ENCODE measurements at places on chromosomes 2 and 18.

DNA sequence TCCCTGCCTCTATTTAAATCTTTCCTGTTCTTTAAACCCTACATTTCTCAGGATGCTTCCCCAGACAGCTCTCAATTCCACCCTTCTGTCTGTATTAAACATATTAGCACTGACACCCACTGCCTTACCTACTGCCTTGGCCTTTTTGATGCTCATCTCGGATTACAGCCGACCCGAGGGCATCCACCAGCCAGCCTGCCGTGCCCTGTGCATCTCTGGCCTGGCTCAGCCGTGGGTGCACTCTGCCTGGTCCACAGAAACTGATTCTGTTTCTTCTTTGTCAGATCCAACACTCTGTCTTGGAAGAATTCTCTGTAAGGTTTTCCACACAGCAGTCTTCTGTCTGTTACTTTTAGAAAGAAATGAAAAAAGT, 27.2 kb downstream of the TANC1 start:
- no peak for DNase-seq

DNA sequence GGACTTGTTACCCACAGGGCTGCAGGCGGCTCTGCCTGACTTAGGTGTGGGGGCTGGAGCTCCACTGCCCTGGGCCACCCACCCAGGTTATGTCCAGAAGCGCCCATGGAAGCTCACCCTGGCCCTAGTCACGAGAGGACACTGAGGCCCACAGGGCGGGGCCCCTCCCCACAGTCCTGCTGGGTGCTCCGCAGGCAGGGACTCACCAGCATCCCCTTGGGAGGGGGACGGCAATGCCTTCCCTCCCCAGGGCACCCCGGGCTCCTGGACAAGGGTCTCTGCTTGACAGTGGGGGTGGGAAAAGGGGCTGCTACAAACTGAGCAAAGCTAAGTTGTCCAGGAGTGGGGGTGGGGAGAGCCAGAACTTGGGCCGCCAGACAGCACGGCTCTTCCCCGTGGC, 60.5 kb downstream of the AQP12A start:
- no peak for DNase-seq

DNA sequence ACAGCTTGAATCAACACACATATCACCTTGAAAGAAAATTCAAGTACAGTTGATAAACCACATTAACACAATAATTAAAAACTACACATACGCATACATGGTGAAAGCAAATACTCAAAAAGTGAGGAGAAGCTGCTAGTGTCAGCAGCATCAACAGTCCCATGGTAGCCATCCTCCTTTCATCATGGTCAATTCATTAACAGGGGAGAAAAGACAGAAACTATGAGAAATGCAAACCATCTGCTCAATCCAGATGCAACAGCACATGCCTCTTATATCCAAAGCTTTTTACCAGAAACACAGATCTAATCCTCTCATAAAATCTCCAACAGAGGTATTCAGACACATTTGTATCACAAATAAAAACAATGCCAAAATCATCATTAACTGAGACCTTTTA, 81.9 kb upstream of the CHRNA1 start:
- no peak for DNase-seq

- DNase-seq, result no peak
These were observed 125.8 kb downstream of the GALNT14 start for GRCh38 chr2:31012406-31012805.

DNA sequence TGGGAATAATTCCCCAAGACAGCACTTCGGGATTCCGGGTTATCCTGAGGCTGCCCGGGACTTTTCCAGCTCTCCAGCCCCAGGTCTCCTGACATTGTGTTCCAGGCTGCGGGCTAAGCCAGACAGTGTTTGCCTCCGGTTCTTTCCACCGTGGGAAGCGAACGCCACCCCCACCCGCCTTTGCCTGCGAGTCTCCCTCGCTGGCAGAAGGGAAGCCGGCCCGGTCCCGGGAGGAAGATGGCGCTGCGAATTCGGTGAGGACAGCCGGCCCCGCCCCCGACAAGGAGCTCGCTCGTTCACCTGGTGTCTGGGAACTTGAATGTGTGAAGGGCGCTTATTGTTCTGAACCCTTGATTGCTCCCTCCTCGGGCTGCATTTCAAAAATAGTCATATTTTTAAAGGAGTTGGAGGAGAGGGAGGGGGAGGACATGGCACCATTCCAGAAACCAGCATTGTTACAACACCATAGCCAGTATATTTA, 2.9 kb downstream of the LRATD1 start:
- no peak for DNase-seq

GRCh38 chr2:214293593-214293992, 117.3 kb upstream of the VWC2L start:
- no peak for DNase-seq

- no peak for DNase-seq
These were observed 208.0 kb downstream of the GALR1 start for GRCh38 chr18:77457681-77458080.

GRCh38 chr18:79738041-79738461, 58.4 kb downstream of the CTDP1 start:
- no peak for DNase-seq

DNA sequence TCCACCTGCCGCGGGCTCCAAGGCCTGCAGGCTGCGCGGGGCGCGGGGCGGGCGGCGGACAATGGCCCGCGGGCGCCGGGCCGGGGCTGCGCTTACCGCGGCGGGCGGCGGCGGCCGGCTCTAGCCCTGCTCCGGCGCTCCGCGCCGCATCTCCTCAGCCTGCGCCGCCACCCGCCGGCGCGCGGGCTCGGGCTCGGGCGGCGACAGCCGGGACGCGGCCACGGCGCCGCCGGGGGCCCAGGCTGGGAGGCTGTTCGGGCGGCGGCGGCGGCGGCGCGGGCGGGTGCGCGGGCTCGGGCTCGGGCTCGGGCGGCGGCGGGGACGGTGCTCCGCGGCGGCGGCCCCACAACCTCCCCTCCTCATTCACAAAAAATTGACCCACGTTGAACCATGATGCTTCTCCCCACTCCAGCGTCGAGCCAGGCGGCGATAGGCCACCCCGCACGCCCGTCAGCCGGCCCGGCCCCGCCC, at the start of gene HDAC4:
Gene HDAC4 (minus strand): TSS at position 425 of the 471 bp plus-strand sequence. CDS start 48,321 bp downstream, outside the sequence.
- DNase-seq, result no peak

- DNase-seq, result no peak
These were observed 39.1 kb downstream of the NTSR2 start for GRCh38 chr2:11630855-11631254.

DNA sequence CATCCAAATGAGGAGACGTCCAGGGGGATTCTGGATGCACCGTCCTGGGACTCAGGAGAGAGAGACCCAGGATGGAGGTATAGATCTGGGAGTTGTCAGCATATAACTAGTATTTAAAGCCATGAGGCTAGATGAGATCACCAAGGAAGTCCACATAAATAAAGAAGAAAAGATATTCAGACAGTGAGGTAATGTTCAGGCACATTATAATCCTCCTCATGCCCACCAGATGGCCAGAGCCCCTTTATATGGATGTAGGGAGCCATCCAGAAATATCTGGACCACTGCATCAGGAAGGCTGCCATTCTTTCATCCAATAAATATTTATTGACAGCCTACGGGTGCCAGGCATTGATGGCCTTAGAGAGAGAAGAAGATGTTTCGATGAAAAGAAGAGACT, 21.2 kb upstream of the NCKAP5 start:
- DNase-seq, result no peak

DNA sequence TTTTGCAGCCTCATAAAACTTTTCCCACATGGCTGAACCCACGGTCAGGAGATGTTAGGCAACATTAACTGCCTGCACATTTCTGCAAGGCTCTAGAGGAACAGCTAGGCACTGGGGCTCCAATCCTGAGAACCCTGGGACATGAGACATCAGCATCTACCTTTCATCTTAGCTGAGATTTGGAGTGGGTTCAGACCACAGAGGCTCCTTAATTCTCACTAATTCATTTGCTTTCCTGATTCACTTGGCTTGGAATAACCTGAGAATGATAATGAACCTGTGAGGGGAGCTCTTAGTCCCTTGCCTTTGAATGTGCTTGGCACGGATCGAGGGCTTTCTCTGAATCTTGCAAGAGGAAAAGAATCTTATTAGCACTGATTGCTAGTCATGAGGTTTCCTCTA, 266.2 kb downstream of the FIGN start:
- no peak for DNase-seq

- DNase-seq, result no peak
These were observed 173.8 kb upstream of the BCL2L11 start for GRCh38 chr2:110946902-110947301.

DNA sequence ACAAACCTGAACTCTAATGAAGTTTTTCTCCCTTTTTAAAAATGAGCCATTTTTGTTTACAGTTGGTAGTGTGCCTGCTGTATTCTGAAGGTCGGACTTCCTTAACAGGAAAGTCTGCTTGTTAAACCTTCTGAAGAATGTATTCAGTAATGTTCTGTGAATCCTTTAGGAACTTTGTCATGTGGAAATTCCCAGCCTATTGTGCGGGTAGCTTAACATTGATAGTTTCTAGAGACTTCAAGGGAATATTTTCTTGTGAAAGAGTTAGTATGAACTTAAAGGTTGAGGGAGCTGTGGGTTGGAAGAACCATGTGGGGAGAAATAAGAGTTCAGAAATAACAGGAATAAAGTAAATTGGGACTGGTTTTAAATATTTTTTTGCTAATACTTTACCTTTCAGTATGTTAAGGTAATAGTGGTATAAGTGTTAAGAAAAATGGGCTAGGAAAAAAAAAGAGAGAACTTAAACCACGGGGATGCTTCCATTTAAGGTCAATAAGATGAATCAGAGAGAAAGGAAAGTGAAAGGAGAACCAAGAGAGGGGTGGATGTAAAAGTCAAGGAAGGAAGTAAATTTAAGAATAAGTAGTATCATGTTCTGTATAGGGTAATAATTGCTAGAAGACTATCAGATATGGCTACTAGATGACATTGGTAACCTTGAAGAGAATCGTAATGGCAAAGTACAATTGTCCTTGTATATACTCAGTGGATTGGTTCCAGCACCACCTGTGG, 90.5 kb downstream of the PMS1 start:
- DNase-seq, result no peak

DNA sequence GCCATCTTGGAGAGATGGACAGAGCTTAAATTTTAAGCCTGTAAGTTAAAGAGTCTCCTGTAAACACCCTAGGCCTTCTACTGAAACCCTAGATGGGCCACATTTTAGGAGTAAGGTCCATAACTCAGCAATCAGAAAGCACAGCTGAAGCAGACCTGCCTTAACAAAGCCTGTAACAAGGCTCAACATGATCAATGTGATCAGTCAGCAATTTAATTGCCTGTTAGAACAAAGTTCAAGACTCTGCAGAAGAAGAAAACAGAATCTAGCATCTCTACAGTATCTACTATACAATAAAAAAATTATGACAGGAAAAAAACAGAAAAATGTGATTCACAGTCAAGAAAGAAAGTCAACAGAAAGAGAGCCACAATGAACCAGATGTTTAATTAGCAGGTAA, 27.1 kb downstream of the SEPTIN10 start:
- no peak for DNase-seq

DNA sequence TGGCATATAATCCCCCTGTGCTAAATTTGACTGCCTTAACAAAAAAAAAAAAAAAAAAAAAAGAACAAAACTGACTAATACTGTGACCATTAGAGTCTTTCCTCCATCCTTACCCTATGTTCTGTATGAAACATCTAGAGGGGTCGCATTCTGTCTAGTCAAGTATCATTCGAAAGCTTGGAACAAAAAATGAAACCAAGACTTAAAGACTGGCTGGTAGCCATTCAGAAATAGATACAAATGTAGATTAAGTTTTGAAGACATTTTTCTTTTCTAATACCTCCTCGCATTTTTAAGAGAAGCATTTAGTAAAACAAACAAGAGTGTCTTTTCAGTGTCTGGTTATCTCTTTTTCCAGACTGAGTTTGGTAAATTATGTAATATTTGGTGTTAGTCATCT, 66.7 kb downstream of the SPATS2L start:
- DNase-seq, result no peak
